ENCODE measurements at places on chromosomes 3 and 15. TPM values are rescaled to one million over a fixed set of nuclear protein-coding genes. Genes with fewer than 3 reads are reported as not detected.

- DNase-seq, result peak; percentile 35
Measured at GRCh38 chr3:17070161-17070959, 185.6 kb downstream of the PLCL2 start.

The SH2D7 gene
- 0.24 TPM for total RNA-seq

- no peak for DNase-seq
Measured at GRCh38 chr3:169391672-169392071, 271.8 kb downstream of the MECOM start.

The CKMT1A gene
- 3.6 TPM for total RNA-seq

DNA sequence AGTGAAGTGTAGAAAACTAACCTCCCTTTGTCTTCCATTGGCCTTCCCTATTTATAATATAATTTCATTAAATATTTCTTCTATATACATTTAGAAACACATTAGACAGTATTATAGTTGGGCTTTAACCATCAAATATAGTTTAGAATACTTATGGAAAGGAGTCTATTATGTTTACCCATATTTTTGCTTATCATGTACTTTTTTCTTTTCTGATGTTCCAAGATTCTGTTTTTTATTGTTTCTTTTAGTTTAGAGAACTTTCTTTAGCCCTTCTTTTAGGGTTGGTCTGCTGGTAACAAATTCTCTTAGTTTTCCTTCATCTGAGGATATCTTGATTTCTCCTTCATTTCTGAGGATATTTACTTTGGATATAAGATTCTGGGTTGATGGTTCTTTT lies 23.7 kb downstream of the SH3GL3 start:
- DNase-seq, result no peak

DNA sequence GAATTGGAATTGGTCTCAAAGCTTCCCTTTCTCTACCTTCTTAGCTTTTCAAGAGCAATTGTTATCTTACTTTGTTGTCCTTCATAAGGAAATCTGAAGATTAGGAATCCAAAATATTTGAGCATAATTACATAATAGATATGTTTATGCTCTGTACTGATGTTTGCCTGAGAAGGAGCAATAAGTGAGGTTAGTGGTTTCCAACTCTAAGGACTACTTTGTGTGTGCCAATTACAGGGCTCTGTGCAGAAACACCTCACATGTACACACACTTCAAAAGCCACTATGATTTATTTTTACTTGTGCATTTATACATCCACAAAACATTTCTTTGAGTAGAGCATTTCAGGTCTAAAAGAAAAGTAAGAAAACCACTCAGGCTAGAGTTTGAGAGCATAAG lies 49.9 kb downstream of the MME start:
- DNase-seq, result no peak

DNA sequence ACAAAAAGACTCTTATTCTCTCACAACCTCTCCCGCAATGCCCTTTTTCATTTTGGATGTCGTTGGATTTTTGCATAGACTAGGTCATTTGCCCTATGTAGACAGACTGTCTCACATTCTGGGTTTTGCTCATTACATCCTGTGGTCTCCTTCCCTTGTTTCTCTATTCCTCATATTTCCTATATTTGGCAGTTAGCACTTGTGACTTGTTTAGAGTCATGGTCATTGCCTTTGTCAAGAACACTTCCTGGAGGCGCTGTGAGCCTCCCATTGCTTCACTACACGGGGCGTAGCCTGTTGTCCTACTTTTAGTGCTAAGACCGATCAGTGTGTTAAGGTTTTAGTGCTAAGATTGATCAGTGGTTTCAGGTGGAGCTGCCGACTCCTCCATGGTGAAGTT lies 16.1 kb upstream of the TATDN2 start:
- no peak for DNase-seq

The FAM107A gene
- total RNA-seq, result 2.6 TPM

The GCNT3 gene
- total RNA-seq, result 25.0 TPM

DNA sequence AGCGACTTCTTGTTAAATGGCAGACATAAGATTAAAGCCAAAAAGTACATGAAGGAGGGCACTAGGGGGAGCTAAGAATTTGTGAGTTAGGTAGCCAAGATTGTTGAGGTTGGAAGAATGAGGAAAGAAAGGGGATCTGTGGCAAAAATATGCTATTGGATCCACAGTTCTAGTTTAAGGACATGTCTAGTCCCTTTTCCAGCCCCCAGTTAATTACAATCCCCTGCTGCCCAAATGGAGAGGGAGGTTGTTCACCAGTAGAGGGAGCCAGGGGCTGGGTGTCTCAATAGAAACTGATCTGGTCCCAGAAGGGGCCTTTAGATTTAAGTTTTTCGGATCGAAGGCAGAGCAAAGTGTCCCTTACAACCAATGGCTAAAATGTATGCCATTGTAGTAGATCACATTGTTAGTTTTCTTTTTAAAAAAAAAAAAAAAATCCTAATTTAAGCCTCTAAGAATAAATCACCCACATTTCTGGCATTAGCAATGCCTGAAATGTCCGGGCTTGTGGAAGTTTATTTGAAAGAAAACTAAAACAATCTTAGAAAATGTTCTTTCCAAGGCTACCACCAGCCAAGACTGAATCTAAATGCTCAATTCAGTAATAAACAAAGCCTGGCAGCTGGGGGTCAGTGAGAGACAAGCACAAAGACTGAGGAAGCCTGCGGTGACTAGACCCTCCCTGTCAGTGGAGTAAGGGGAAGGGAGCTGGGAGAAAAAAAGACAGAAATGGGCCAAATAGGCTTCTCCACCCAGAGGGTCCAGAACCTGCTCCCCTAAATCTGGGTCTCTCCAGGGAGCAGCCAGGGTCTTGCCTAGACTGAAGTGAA lies 7.1 kb downstream of the COL8A1 start:
- DNase-seq, result no peak

DNA sequence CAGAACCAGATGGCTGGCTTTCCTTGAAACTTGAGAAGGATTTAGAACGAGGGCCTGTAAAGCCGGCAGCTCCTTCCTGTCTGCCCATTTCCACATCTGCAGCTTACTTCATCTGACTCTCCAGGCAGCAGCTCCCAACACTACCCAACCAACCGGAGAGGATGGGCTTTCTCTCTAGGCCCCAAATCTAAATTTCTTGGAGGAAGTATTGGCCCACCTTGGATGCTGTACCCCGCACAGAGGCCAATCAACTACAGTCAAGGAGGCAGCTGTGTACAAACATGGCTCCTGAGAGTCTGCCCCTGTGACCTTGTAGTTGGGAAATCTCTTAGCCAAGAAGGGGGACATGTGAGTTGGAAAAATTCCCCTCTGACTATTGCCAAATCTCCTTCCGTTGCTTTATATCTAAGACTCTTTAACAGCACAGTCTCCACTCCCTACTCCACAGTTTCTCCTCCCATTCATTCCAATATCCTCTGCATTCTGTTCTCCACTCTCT lies 8.0 kb upstream of the ACAP2 start:
- peak; percentile 77 for DNase-seq

The BSN gene
- total RNA-seq, result 0.96 TPM

- peak; percentile 17 for DNase-seq
Measured at GRCh38 chr3:129663045-129663446, 56.6 kb upstream of the PLXND1 start.

GRCh38 chr15:93361703-93362102 lies 272.7 kb upstream of the RGMA start:
- no peak for DNase-seq

GRCh38 chr15:38878926-38879325 lies 314.3 kb upstream of the RASGRP1 start:
- DNase-seq, result no peak

GRCh38 chr3:187929112-187929816 lies 184.0 kb upstream of the BCL6 start:
- DNase-seq, result peak; percentile 12

The SCG5 gene
- 1.4 TPM for total RNA-seq

The ATP13A5 gene
- 12.0 TPM for total RNA-seq

- no peak for DNase-seq
Measured at GRCh38 chr3:181464033-181464694, 247.6 kb upstream of the SOX2 start.

- DNase-seq, result no peak
Measured at GRCh38 chr3:46162975-46163555, 45.0 kb downstream of the CCR1 start.

The HCLS1 gene
- total RNA-seq, result 31.3 TPM

- peak; percentile 89 for DNase-seq
Measured at GRCh38 chr3:14431917-14432834, 29.8 kb downstream of the SLC6A6 start.

DNA sequence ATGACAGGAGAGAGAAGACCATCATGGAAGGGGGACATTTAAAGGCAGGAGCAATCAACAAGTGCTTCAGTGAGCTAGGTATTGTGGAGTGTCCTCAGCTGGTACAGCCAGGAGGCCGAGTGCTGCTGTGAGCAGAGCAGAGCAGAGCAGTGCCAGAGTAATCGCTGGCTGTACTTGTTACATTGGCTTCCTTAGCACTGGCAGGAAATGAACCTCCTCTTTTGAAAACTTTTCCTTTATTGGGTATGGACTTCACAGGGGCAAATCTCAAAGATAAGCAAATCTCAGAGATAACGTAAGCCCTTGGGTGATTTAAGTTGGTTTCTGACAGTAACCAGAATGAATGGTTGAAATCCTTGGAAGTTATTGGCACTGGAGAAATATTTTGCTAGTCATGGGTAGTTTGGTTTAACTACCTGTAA lies 2.1 kb downstream of the SH3GL3 start:
- peak; percentile 85 for DNase-seq

- no peak for DNase-seq
Measured at GRCh38 chr3:171347301-171348039, 112.7 kb downstream of the TNIK start.

The SERPINI2 gene
- 3.1 TPM for total RNA-seq

The GOLGA6D gene
- total RNA-seq, result 1.9 TPM

DNA sequence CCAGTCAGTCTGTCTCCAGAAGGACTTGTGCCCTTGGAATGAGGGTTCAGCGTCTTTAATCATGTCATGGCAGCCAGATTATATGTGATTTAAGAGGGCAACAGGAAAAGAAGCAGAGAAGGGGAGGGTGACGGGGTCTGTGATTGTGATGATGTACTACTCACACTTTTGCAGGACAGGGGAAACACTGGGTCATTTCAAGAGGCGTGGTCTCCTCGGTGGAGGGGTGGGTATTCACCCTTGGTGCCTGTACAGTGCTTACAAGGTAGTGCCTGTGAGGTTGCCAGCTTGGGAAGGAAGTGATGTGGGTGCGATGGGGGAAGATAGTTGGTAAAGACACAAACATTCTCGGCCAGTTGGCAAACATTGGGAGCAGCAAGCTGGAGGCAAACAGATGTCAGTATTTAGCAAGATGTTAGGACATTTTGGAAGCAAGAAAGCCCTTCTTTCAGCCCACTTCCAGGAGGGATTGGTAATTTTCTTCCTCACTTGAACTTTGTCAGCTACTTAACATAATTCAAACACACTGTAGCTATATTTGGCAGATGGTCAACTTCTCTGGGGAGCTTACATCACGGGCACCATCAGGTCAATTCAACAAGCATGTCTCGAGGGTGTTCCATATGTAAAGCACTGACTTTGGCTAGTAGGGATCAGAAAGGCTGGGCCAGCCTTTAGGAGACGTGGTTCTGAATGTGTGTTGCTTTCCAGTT lies 71.4 kb upstream of the ROPN1 start:
- DNase-seq, result peak; percentile 16

DNA sequence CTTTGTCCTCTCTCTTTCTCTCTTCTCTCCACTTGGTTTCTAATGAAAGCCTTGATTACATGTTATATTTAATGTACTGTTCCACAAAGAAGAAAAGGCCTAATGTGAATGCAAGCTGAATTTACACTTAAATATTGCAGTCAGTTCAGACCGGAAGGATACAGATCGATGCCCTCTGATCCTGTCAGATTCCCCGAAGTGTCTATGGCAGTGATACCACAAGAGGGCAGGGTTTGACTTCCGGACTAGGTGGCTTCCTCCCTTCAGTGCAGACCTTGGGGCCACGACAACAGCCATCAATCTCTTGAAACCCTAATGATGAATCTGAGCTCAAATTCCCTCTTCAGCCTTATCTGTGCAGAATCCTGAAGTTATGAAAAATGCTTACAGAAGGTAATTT lies 29.5 kb downstream of the AGTR1 start:
- DNase-seq, result peak; percentile 33

GRCh38 chr3:15007681-15008141 lies 57.4 kb downstream of the MRPS25 start:
- DNase-seq, result peak; percentile 95

DNA sequence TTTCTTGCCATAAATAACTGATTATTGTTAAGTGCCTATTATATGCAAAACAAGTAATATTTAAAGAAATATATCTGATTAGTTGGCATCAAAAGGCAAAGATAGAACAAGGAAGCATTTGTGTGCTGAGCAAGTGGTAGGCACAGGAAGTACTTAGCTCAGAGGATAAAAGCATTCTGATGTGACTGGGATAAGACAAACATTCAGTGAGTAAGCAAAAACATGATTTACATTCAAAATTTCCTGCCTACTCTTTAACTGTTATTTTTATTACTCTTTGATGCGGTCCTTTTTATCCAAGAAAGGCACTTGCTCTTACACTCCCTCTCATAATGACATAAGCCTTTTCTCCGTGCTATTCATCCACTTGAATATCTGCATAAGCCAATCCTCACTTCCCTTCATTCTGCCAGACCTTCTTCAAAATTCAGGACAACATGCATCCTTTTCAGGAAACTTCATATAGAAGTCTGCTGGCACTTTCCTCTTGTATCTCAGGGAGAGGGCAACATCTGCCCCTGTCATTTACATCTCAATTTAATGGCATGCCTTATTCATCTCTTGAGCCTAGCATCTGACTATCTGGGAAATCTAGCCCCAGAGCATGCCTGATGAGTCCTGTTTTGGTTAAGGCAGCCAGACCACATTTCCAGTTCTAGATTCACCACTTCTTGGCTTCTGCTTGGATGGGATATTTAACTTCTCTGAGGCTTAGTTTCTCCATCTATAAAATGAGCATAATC lies 478.2 kb upstream of the ROBO2 start:
- DNase-seq, result no peak

DNA sequence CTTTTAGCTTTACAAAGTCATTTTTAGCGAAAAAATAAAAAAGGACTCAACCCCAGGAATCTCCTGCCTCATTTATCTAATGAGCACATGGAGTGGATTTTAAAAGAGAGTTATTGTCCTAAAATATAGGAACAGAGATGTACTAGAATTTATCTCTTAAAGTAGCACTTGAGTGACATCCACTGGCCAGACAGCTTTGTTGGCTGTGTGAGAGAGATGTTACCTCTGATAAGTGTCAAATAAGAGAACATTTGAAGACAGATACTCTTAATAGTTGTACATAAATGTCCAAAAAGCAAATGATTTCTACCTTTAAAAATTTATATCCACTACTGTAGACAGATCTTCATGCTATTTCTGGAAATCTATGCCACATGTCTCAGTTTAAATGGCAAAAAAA lies 12.3 kb upstream of the MFSD1 start:
- no peak for DNase-seq

DNA sequence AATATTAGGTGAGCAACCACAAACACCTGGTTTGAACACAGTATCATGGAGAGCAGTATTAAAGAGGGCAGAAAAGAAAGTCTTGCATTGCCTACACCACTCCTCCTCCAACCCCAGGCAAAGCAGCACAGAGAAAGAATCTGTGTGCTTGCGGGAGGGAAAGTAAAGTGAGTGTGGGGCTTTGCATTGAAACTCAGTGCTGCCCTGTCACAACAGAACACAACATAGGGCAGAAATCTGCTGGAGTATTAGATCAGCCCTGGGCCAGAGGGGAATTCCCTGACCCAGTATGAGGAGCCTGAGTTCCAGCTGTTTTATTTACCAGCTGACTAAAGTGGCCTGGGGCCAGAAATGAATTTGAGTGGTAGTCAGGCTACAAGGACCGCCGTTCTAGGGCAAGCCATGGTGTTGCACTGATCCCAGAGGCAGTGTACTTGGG lies 75.5 kb downstream of the SPATA16 start:
- DNase-seq, result no peak

Measured in umbilical cord (tissue), 2 donors.